ENCODE measurements at places on chromosomes 5 and 9. TPM values are rescaled to one million over a fixed set of nuclear protein-coding genes. Genes with fewer than 3 reads are reported as not detected.

Gene HRH2
- 6.9 TPM for total RNA-seq

Gene NR2F1-AS1
- 109 TPM for total RNA-seq

Gene FCN2
- total RNA-seq: not detected

Gene KIF24
- total RNA-seq: 0.78 TPM

Gene FOXD4L6
- 0.31 TPM for total RNA-seq

Gene FBP1
- not detected for total RNA-seq

Gene LCN9
- total RNA-seq: not detected

Gene LHX3
- total RNA-seq: not detected

Gene FRRS1L
- 82.2 TPM for total RNA-seq

Gene CCNJL
- 0.78 TPM for total RNA-seq

Gene FAXDC2
- 7.2 TPM for total RNA-seq

Gene PCDHB8
- total RNA-seq: 8.6 TPM

Gene NEURL1B
- 19.2 TPM for total RNA-seq

Gene SH2D3C
- total RNA-seq: 5.1 TPM

Gene ZFP37
- total RNA-seq: 27.8 TPM

Gene LOX
- 5.8 TPM for total RNA-seq

Gene MACROH2A1
- 101 TPM for total RNA-seq

Gene NEUROG1
- 1.1 TPM for total RNA-seq

Gene C8G
- not detected for total RNA-seq

Gene MSH3
- 39.1 TPM for total RNA-seq

Gene CDH18
- total RNA-seq: 10.0 TPM

Gene TAF11L14
- total RNA-seq: not detected

Gene PCDHB7
- total RNA-seq: 13.4 TPM

Gene TAF11L10
- total RNA-seq: not detected

Gene ADAMTS13
- 2.2 TPM for total RNA-seq

Gene C9orf152
- not detected for total RNA-seq

Gene GLRA1
- 0.16 TPM for total RNA-seq

Gene ENTR1
- 20.1 TPM for total RNA-seq

Gene CARD6
- total RNA-seq: 1.6 TPM

Gene CDH6
- 21.5 TPM for total RNA-seq

Gene PIP5K1B
- 2.7 TPM for total RNA-seq

Gene WNT8A
- not detected for total RNA-seq

Gene TEK
- 8.0 TPM for total RNA-seq

Gene OR1L6
- total RNA-seq: not detected

Gene AGXT2
- total RNA-seq: not detected

Gene TLX3
- not detected for total RNA-seq

Gene REEP2
- 71.0 TPM for total RNA-seq

Gene INSYN2B
- total RNA-seq: 1.4 TPM

Gene CDX1
- not detected for total RNA-seq

Gene NMRK1
- 10.3 TPM for total RNA-seq

Gene PCDHAC1
- total RNA-seq: 74.1 TPM

Gene TTC16
- total RNA-seq: not detected

Gene MSX2
- not detected for total RNA-seq

Gene C9orf85
- 14.2 TPM for total RNA-seq

Gene FER
- 101 TPM for total RNA-seq

Gene BNC2
- total RNA-seq: 1.6 TPM

Gene OLFM1
- total RNA-seq: 77.8 TPM

Gene THBS4
- 2.2 TPM for total RNA-seq

Gene AK1
- total RNA-seq: 28.4 TPM

Gene RBM27
- total RNA-seq: 39.9 TPM

Gene PLPPR1
- 222 TPM for total RNA-seq

Gene PCDHGA1
- 4.8 TPM for total RNA-seq

Gene SPATA6L
- total RNA-seq: 10.9 TPM
